ENCODE measurements at places on chromosomes 3 and 15.

DNA sequence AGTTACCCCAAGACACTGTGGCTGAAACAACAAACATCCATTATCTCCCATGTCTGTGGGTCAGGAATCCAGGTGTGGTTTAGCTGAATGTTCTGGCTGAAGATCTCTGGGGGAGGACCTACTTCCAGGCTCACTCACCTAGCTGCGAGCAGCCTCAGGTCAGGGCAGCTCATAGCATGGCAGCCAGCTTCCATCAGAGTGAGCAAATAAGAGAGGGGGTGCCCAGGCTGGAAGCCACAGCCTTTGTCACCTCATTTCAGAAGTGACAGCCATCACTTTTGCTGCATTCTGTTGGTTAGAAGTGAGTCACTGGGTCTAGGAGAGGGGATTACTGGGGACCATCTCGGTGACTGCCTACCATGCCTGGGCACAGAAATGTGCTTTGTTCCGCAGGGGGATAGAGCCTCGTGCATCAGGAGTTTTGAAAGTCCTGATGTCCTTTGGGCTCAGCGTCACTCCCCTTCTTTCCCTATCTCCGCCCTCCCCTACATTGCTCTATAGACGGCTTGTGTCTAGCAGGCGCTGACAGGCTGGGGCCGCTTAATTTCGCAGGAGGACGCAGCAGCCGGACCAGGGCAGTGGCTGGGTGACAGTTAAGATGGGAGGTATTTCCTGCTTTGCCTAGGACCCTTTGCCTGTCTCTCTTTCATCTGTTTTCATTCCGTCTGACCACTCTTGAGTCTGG is 25.4 kb downstream of the TGM4 start:
- no peak for DNase-seq

DNA sequence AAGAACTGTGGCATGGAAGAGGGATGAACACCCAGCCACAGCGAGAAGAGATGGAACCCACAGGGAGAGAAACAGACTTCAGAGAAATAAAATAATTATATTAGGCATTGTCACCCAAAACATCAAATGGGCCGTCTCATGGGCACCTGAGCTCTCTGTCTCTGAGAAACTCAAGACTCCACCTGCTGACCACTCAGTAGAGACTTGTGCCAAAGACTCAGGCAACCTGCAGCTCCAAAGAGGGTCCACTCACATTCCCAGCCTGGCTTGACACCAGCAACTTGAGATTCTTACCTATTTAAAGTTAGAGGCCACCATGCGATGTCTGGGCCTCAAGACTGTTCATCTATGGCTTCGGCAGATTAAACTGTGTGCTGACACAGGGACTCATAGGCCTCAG is 12.0 kb downstream of the SEMA5B start:
- DNase-seq, result no peak

GRCh38 chr3:54360320-54360719 is 238.0 kb downstream of the CACNA2D3 start:
- no peak for DNase-seq

- peak; percentile 87 for DNase-seq
Observed at GRCh38 chr3:11739706-11740105, 96.0 kb upstream of the VGLL4 start.

GRCh38 chr15:94924971-94925598 is 693.7 kb downstream of the MCTP2 start:
- no peak for DNase-seq

DNA sequence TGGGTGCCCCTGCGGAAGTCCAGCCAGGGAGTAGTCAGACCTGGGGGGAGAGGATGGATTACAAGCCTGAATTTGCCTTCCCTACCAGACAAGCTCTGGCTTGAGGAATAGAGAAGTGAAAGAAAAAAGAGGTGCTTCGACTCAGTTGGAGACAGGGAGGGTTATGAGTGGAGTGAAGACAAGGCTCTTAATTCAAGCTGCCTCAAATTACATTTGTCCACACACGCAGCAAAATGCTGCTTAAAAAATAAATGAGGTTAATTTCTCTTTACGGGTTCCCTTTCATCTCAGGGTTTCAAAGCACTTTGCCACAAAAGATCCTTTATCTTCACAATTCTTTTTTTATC is 49.0 kb upstream of the SLC4A7 start:
- no peak for DNase-seq

DNA sequence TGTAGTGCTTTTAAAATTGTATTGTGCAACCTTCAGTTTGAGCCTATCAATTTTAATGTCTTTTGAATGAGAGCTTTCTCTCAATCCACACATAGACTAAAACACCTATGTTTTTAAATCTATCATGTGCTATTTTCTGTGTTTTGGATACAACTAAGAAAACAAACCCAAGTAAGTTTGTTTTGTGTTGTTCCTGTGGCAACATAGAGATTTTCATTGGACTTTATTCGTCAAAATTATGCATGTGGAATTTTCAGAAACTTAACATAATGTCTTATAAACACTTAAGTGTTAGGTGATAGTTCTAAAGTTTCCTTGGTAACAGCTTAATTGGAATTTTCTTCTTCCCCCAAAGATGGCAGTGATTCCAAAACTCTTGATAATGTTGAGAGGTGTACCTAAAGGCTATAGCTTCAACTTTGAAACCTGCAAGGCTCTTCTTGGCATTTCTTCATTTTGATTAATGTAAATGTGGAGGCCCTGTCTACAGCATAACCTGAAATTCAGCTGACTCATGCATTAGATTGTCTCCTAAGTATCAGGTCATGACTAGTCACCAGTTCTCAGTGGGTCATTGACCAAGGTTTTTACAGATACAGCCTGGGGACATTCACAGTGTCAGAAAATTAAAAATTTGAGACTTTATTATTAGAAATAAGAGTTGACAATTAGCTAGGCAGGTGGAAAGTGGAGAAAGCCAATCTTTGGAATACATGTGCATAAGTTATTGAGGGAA is 44.4 kb downstream of the COL6A5 start:
- no peak for DNase-seq

DNA sequence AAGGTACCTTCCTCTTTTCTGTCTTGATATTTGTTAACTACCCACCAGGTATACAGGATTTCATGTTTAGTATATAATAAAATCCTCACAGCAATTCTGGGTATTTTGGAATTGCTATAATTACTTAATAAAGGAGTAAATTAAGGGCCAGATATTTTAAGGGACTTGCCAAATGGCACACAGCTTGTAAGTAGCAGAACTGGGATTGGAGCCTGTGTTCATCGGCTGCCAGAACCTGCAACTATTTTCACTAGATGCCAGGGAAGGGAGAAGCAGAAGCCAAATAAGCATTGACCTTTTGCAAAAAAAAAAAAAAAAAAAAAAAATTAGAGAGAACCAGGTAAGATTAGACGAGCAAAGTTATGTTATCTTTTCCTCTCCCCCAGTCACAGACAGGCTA is 683.3 kb upstream of the CADM2 start:
- DNase-seq, result no peak

- no peak for DNase-seq
Observed at GRCh38 chr3:104586344-104586743, 780.4 kb upstream of the ALCAM start.

- peak; percentile 65 for DNase-seq
Observed at GRCh38 chr3:58994746-58995330, 55.0 kb downstream of the CFAP20DC start.

DNA sequence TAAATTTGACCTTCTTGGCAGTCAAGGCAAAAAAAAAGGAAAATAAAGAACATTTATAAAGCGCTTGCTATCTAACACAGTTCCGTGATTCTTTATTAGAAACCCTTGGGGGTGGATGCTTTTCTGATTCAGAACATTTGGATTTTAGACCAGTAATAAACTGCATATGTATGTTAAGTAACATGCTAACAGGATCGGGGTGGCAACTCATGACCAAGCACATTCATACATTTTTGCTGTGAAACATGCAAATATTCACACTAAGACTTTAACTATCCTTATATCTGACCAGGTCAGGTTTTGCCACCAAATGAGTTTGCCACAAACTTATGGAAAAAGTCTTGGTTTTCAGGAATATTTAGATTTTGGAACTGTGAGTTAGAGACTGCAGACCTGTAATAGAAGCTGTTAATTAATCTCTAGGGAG is 30.4 kb upstream of the KLF13 start:
- DNase-seq, result no peak

- DNase-seq, result no peak
Observed at GRCh38 chr15:65650312-65651041, 28.7 kb downstream of the SLC24A1 start.

DNA sequence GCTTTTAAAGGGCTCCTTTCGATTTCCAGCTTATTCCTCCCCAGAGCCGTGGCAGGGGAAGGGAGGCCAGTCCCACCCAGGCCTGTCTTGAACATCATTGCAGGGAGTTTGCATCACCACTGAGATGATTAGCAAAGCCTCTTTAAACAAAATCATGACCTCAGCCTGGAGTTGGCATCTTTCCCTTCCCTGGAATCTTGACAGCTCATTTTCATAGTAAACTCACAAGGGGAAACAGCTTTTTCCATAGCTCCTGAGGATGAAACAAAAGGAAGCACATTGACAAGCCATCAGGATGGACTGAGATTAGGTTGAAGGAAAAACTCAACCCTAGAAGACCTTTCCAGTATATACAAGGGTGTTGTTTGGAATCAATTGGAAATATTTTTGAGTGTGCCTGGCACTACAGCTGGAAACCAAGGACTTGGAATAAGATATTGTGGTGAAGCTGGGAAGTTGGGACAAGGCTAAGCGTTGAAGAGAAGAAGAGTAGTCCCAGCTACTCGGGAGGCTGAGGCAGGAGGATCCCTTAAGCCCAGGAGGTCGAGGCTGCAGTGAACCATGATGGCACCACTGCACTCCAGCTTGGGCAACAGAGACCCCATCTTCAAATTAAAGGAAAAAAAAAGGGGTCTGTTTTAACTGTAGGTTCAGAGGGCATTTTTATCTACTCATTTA is 3.1 kb upstream of the LARP6 start:
- DNase-seq, result peak; percentile 87

DNA sequence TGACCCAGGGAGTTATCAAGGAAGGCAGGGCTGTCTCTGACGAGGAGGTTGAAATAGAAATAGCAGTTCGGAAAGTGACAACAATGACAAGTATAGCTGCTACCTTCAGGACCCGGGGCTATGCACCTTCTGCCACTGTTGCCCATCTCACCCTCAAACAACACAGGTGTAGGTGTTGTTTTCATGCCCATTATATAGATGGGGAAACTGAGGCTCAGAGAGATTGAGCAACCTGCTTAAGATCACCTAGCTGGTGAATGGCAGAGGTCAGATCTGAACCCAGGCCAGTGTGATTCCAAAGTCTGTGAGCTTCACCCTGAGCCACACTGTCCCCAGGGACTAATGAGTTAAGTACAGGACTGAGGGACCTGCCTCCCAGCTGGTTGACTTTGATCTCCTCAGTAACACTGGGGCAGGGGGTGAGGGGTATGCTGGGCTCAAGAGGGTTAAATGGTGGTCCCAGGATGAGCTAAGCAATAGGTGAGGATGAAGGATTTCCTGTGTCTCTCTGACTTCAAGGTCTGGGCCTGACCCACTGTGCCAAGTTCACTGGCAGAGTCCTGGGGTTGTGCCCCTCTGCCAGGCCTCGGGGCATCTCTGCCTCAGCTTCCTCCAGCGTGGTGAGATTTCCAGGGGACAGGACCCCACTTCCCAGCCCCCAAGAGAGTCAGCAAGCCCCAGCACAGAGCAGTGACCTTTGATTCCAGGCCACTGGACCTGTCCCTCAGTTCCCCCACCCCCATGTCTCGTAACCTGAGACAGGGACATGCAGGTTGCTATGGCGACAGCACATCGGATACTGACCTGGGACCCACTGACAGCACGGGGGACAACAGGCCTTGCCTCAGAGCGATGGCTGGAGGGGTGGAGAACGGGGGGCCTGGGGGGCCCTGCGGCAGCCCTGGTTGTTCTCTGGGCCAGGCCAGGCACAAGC is 35.0 kb downstream of the ATP2B2 start:
- DNase-seq, result no peak

GRCh38 chr15:89652131-89652530 is 3.1 kb downstream of the KIF7 start:
- no peak for DNase-seq

GRCh38 chr15:89299896-89300295 is 34.7 kb downstream of the POLG start:
- no peak for DNase-seq

GRCh38 chr3:5057857-5058324 is 64.2 kb upstream of the ARL8B start:
- DNase-seq, result peak; percentile 77

- no peak for DNase-seq
Observed at GRCh38 chr3:189139611-189139940, 32.2 kb upstream of the TPRG1 start.

DNA sequence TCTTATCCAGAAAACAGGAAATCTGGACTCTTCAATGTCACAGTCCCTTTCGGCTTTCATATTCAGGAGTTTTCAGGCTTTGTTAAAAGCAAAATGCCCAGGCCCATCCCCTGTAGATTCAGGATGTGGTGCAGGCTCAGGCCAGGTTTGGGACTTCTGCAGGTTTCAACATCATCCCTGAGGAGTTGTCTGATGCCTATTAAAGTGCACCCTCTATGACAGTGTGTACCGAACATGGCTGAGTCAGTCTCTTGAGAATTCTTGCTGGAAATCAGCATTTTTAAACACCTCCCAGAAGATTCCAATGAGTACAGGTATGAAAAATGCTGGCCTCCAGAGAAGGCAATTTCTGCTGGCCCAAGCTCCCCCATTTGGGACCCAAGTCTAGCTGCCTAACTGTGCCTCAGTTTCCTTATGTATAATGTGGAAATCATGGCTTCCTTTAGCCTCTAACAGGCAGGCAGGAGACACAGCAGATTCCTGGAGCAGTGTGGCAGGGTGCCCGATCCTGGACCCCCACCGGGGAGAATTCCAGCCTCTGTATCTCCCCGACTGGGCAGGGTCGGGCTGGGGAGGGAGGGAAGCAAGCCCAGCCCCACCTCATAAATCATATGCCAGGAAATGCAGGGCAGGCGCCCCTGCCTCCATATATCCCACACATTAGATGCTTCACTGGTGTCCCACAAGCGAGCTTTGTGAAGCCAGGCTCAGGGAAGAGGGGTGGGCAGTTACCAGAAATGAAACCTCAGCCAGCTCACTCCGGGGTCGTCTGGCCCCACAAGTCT is 44.4 kb upstream of the SLC6A11 start:
- no peak for DNase-seq

- peak; percentile 71 for DNase-seq
Observed at GRCh38 chr3:171654809-171655208, 155.5 kb downstream of the PLD1 start.

GRCh38 chr3:46496746-46497555 is 825 bp upstream of the RTP3 start:
- no peak for DNase-seq

DNA sequence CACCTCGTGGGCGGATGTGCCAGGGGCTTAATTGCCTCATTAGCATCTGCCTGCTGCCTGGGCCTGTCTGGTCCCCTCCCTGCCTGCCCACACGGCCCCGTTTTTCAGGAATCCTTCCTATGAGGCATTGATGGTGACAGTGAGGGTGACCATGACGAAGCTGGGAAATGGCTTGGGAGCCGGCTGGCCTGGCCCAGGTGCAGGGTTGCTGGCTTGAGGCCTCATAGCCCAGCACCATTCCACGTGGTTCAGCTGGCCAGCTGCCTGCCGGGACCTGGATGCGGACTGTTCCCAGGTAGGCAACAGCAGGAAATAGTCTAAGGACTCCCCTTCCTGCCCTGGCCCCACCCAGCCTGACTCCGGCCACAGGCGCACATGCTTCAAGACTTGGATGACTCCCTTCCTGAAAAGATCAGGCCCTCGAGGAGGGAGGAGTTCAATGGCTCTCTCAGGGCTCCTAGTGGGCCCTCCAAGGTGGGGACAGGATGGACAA is 8.9 kb upstream of the DUSP7 start:
- no peak for DNase-seq

GRCh38 chr15:85623315-85624049 is 171.2 kb downstream of the KLHL25 start:
- DNase-seq, result no peak

- no peak for DNase-seq
Observed at GRCh38 chr15:29289173-29289572, 19.6 kb upstream of the NSMCE3 start.

Data from hindlimb muscle (tissue), 1 donor.